ENCODE measurements at places on chromosomes 1 and 21.

DNA sequence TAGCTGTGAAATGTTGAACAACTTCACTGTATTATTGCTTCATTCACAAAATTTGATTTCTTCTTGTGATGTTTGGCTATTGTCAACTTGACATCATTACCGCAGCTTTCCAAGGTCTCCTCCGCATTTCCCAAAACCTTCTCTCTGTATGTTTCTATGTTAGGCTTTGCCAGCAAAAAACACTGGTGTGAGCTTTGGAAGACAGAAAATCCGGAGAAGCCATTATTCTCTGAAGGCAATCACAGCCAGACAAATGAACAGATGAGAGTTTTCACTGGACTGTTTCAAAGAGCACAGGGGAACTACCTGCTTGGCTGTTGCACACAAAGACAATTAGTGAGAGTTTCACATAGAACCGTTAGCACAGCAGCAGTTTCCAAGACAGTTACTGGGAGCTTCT lies 609.6 kb downstream of the BRINP3 start:
- no peak for DNase-seq

GRCh38 chr1:203673550-203674411 lies 47.1 kb downstream of the ATP2B4 start:
- peak; percentile 73 for DNase-seq

GRCh38 chr1:185926588-185926987 lies 192.4 kb downstream of the HMCN1 start:
- DNase-seq: no peak

DNA sequence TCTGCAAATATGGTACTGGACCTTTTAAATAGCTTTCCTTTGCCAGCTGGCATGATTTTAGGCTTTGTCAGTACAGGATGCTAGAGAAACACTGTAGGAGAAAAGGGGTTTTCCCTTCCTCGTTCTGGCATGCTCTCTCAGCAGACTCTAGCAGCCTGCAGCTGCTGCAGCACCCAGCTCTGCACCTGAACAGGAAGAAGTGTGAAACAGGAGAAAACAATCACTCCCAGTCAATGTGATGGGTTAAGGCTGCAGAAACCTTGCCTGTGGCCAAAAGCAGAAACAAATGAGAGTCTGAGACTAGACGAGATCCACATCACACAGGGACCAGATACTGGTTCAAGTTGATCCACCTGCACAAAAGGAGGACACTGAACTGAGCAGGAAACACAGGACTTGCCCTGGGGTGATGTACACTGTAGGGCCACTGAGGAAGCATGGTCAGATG lies 21.2 kb downstream of the OVGP1 start:
- no peak for DNase-seq

DNA sequence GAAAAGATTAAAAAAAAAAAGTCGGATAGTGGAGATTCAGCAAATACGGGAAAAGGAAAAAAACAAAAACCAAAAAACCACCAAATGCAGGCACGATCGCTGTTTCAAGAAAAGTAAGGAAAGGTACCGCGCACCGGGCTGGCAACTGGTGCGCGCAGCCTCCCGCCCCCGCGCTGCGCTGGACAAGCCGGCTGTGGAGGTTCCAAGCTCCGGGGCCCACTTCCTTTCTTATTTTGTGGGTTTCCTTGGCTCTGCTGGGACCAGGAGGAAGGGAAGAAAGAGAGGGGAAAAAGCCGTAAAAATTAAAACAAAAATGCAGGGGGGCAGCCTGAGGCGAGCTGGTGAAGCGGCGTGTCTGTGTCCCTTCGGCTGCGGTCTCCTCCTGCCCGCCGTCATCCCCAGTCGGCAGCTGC lies 233 bp downstream of the ADAMTS5 start:
- no peak for DNase-seq

- no peak for DNase-seq
These were observed 812 bp downstream of the CACHD1 start for GRCh38 chr1:64470665-64471217.

DNA sequence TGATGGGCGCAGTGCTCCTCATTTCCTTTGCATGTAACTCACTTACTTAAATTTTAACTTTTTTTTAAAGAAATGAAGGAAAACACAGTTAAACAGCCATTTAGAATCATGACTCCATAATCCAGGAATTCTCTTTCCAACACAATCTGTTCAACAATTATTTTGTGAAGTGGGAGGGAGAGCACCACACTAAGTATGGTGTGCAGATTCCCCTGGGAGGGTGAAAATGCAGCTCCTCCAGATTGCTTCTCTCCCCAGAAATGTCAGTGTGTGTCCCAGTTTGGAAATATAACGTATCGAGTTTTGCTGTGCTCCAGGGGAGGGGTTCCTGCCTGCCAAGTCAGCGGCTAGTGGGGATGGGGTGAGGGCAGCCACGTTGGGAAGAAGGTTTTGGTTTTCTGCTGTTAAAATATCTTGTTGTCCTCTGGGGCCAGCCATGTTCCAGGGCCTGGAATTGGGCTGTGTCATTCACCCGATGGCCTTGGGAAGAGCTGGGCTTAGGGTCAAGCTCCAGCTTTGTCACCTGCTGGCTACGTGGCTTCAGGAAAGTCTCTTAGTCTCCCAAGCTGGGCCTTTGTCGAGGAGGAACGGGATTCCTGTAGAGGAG lies 17.3 kb upstream of the DISP3 start:
- no peak for DNase-seq

DNA sequence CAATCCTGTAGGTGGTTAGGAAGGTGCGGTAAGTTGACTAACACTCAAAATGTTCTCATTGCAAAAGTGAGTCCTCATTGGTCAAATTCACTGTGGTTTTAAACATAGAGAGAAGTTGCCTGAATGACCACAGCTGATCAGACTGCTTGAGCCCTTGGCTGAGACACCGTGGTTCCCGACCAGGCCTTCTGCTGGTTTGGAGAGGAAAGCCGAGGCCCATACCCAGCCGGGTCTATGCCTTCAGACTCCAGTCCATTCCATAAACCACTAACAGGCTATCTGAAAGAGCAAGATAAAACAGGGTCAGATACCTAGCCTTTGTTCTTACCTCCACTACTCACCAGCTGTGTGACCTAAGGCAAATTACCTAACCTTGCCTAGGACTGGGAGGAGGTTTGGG lies 133.9 kb downstream of the LMX1A start:
- DNase-seq: no peak

DNA sequence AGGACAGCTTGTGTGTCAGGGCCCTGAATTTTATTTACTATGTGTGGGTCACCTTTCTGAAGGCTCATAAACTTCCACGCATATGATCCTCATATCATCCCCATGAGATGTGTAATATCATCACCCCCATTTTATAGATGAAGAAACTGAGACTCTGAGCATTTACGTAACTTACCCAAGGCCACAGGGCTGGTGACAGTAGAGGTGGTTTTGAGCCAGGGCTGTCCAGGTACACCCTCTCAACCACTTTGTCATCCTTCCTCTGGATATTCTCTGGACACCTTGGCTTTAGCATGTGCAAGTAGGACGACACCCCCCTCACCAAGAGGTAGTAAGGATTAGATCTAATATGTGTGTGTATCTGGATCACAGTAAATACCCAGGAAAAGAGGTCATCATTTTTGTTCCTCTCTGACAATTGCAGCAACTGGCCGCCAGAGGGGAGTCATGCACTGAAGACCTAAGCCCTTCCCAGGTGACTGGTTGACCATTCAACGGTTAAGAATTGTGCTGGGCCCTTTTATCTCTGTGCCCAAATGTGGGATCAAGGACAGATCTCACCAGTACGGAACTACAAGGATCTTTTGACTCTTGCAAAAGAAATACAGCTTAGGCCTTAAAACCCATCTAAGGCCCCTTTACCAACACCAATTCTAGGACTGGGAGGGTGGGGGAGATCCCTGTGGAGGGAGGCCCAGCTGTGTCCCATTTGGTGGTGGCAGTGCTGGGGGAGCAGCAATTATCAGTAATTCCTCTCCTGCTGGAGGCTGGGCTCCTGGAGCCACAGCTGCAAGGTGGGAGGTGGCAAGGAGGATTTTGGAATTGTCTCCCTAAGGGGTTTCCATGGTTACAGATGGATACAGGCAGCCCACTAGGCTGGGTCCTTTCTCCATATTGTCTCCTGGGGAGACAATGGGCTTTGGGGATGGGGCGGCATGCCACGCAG lies 13.7 kb upstream of the E2F2 start:
- peak; percentile 71 for DNase-seq

DNA sequence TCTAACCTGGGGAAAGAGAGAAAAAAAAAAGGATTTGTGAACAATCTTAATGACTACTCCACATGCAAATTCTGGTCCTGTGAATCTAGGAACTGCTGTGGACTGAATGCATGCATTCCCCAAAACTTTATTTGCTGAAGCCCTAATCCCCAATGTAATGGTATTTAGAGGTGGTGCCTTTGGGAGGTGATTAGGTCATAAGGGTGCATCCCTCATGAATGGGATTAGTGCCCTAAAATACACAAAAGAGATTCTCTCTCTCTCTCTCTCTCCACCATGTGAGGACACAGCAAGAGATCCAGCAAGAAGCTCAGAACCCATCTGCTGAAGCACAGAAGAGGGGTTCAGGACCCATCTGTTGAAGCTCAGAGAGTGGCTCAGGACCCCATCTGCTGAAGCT lies 26.2 kb upstream of the KIRREL1 start:
- DNase-seq: no peak

- DNase-seq: no peak
These were observed 163.7 kb upstream of the POU3F1 start for GRCh38 chr1:38210021-38210894.

DNA sequence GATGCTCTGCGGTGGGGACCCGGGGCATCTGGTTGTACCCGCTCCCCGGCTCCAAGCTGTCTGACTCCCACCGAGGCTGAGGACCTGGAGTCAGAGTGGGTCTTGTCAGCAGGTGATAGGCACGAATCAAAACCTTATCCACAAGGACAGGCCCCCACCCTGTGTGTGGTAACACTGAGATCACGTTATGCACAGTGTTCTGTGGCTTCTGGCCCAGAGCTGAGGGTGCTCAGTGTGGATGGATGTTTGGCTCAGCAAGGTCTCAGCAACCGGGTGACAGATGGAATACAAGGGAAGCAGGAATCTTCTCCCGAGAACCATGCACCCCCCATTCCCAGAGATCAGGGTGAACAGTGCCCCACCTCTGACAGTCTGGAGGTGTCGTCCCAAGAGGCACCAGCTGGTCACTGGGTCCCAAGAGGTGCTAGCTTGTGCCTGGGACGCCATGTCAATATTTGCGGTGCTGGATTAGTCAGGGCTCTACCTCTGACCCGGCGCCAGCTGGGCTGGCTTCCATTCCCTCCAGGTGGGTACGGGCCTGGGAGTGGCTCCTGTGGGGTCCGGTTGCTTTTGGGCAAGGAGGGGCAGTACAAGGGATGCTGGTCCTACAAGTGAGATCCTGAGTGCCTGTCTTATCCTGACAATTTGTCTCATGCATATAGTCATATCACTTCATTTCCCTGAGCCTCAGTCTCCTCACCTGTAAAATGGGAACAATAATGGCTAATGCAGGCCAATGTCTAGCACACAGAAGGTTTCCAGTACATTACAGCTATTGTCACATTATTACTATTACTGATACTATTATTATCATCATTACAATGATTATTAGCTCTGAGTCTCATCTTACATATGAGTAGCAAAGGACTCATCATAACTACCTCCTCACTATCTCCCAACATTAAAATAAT lies 957 bp downstream of the CAPN9 start:
- DNase-seq: no peak

- peak; percentile 46 for DNase-seq
These were observed 305.4 kb downstream of the TTLL7 start for GRCh38 chr1:83693427-83694126.

- no peak for DNase-seq
These were observed 33.7 kb upstream of the FOXO6 start for GRCh38 chr1:41327383-41327999.

DNA sequence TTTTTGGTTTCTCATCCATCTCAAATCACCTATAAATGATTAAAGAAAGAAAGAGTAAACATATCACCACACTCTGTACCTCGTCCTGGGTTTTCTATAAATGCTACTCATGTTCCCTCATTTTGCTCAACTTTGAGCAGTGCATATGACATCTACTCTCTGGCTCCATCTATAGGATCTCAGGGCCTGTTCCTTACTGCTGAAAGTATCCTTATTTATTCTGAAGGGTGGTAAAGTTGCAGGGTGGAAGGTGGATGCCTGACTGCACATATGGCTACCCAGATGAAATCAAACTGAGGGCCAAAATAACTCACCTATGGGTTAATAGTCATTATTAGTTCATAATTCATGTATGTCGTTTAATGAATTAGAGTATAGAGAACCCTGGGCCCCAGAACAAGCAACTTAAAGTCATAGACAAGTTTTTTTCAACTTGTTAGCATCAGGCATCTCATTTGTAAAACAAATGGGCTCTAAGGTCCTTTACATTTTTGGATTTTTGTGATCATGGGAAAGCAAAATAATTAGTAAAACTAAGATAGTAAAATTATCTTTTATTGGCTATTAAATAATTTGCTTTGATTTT lies 46.5 kb downstream of the NCF2 start:
- peak; percentile 56 for DNase-seq

GRCh38 chr1:50986653-50987052 lies 16.6 kb downstream of the CDKN2C start:
- DNase-seq: no peak

DNA sequence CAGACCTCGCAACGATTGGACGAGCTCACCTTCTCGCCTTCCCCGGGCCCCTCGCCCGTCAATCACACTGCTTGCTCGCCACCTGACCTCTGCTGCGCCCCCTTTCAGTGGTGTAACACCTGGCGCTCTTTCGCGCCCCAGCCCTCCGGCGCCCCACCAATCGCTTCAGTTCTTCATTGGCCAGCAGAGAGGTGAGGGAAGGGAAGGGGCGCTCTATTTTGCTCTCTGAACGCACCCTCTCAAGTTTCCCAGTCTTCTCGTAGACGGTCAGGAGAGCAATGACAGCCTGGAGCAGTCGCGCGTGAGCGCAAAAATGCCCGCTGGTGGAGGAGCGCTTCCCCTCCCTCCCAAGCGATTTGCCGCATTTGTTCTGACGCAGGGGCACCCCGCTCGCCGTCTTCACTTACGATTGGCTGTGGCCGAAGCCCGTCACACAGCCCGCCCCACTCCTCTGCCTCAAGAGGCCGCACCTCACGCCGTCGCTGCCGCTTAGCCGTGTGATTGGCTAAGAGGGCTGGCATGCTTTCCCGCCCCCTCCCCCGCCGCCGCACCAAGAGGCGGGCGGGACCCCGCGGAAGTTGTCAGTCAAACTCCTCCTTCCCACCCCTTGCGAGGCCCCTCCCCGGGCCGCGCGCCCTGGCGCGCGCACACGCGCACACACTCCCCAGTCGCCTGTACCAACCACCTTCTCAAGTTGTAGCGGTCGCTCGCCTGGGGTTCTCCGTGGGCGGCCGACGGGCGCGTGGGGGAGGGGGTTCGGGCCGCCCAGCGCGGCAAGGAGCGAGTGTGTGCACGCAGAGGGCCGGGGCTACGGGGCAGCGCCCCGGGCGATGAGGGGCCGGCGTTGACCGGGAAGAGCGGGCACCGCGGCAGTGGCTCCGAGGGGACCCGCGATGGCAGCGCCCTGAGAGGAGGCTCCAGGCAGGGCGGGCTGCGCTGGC lies at the start of gene PPP2R5A:
TSS of gene PPP2R5A (plus strand) at position 667 of the 941 bp plus-strand sequence. CDS start 701 bp downstream, outside the sequence.
- DNase-seq: peak; percentile 99

DNA sequence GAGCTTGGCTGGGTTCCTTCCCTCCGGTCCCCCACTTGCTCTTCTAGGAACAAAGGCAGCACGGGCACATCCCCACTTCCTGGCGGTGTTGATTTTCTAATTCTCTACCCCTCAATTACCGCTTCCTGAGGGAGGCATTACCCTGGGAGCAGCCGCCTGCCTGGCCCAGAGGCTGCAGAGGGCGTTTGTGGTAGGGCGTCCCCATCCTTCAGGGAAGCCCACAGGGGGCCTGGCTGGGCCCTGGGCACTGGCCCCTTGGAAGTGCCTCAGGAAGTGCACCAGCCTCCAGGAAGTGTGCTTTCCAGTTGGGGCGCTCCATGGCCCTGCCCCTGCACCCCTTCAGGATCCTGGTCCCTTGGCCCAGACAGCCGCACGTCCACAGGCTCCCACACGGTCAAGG lies 42.1 kb upstream of the CASZ1 start:
- DNase-seq: no peak

- peak; percentile 41 for DNase-seq
These were observed 1.6 kb downstream of the KCNE1 start for GRCh38 chr21:34510148-34511142.

Data from midbrain (tissue), 1 donor.